ENCODE measurements at places on chromosomes 7 and 10. TPM values are rescaled to one million over a fixed set of nuclear protein-coding genes. Genes with fewer than 3 reads are reported as not detected.

DNA sequence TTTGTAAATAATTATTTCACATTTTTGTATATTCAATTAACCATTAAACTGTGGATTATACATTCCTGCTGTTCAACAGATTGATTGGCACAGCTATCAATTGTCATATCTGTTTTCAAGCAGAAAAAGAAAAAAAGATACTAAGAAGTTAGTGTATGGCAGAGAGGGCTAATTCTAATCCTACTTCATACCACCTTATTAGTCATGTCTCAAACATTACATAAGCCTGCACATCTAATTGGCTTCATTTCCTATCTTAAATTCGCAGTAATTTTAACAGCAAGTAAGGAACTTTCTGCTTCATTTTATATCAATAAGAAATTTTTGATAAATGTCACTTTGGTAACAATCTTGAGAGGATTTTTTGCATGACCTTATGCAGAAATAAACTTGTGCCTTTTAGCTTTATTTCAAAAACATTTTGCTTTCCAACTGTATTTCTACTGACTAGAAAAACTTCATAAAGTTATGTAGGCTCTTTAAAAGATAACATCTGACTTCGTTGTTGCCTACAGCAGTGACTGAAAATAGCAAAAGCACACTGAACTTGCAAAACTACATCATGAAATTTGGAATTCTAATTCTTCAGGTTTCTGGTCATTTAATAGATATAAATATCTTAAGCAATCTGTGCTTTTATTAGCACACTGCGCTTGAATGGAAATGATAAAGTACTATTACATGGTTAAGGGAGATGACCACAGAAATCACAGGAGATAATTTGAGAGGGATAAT is 111.5 kb downstream of the SEMA3C start:
- no peak for DNase-seq

GRCh38 chr7:98753989-98754479 is 115.8 kb downstream of the TMEM130 start:
- no peak for DNase-seq

DNA sequence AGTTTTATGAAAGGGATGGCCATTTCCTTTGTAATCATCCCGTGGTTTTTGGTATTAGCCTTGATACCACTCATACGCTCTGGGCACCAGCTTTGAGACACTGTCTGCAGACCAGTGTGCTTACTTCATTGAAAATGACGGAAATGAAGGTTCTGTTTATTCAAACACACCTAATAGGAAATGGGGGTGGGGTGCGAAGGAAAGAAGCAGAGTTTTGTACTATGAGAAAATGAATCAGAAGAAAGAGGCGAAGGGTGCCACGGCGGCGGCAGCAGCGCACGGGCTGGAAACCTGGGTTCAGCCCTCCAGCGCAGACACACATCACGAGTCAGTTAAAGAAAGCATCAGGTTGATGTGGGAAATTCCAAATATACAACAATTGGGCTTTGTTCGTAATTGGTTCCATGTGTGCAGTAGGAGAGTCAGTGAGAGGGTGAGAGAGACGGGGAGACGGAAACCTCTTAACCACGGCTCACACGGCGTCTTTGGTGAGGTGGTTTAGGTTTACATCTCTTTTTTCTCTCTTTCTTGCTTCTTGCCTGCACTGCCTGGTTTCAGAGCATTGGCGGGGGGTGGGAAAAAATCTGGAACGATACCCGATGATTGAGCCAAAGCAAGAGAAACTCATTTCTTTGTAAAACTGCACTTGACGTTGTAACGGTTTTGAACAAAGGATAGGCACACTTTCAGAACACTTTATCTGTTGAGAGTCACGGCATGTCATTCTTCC is 321.2 kb downstream of the FRMD4A start:
- DNase-seq: no peak

DNA sequence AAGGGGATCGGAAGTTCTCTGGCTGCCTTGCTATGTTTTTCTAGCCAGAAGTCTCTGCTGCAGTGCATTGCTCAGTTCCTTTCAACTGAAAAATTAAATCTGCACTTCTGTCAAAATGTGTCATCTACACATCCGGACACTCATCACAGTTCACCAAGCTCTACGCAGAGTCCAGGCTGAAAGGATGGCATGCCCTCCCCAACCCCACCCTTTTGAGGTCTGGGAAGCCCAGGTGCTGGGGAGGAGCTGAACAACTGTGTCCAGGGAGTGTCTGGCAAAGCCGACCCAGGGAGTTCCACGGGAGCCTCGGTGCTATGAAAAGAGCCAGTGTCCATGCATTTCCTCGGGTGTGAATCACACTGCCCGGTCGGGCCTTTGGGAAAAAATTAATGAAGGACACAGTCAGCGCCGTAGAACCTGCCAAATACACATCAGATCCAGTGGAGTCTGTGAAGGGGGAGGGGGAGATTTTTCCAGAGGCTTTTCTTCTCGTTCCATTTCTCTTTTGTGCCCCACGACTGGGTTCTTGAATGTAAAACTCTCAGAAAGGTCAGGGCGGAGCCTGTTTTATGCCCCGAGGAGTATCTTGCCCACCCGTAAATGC is 757 bp upstream of the PALS2 start:
- DNase-seq: peak; percentile 35

Gene HABP2
- total RNA-seq: 0.24 TPM

DNA sequence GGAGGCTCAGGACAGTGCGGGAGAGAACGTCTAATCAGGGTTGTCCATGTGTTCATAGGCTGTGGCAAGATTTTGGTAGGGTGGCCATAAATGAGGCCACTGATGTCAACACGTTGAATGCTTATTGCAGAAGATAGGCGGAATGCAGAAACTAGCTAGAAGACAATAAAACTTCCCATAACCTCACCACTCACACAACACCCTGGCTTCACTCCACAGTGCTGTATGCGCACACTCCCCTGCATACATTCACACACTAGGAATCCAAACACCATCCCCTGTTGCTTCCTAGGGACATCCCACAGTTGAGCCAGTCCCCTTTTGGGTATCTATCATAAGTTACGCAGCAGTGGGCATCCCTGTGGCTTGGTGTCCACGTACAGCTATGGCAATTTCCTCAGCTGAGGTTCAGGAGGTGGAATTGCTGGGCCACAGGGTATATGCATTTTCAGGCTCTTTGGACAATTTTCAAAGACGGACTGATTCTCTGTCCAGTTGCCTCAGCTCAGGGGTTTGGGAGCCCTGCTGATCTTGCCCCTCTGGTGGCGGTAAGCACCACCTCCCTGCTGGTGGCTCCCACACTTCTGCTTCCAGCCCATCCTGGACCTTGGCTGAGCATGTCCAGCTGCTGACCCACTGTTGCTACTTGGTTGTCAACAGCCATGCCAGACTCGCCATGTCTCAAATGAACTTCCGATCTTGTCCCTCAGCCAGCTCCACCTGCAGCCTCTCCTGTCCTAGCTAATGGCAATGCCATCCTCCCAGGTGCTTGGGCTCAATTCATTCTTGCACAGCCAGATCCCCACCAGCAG is 36.4 kb downstream of the CDH23 start:
- no peak for DNase-seq

DNA sequence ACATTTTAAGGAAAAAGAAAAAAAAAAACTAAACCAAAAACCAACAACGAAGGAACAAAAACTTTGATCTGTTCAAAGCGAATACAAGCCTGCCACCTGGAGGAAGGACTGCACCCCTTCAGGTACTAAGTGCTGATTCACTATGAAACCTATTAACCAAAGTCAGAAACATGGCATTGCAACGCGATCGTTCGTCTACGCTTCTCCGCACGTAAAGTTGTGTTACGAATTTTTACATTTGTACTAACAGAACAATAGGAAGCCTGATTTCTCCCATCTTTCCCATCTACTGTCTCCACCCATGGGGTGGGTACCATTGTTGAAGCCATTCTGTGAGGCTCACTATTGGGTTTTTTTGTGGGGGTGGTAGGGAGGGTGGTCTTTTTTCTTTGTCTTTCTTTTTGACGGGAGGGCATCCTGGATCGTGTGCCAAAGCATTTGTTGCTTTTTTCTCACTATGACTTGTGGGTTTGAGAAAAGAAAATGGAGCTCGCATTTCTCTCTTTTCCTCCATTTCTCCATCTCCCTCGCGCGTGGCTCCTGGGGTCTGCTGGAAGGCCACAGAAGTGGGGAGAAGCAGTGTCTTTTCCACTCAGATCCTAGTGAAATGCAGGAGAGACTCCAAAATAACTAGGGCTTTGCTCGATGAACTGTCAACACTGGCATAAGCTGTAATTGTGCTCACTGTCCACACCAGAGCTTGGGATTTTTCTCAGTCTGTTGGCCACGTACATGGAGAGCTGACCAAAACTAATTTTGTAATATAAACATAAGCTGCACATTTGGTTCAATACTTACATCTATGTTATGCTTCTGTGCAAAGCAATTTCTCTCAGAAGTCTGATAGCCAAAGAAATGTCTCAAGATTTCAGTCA is 100.9 kb upstream of the YAE1 start:
- no peak for DNase-seq

Gene MALRD1
- 1.1 TPM for total RNA-seq

GRCh38 chr10:100282907-100283306 is 3.6 kb downstream of the BLOC1S2 start:
- no peak for DNase-seq

GRCh38 chr7:1812509-1813393 is 142.7 kb downstream of the ELFN1 start:
- no peak for DNase-seq

Gene LIPF
- total RNA-seq: not detected

- DNase-seq: no peak
Observed at GRCh38 chr7:50497068-50497642, 47.0 kb upstream of the FIGNL1 start.

DNA sequence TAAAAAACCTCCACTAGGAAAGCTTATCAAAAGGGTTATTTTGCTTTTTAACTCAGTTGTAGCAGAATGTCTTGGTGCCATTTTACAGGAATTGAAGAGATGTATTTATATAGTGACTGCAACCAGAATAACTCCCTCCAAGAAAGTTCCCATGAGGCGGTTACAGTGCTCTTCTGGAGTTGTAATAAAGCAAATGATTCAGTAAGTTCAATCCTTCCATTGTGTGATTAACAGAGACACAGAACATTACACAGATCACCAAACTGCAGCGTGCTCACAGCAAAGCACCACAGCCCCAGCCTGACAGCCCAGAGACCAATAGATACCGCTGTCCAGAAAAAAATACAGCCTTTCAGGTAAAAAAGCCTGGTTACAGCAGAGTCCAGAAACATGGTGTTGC is 21.9 kb upstream of the CABCOCO1 start:
- no peak for DNase-seq

Gene TMEM139
- total RNA-seq: 16.1 TPM

- peak; percentile 34 for DNase-seq
Observed at GRCh38 chr7:108629651-108630400, 60.2 kb downstream of the DNAJB9 start.

DNA sequence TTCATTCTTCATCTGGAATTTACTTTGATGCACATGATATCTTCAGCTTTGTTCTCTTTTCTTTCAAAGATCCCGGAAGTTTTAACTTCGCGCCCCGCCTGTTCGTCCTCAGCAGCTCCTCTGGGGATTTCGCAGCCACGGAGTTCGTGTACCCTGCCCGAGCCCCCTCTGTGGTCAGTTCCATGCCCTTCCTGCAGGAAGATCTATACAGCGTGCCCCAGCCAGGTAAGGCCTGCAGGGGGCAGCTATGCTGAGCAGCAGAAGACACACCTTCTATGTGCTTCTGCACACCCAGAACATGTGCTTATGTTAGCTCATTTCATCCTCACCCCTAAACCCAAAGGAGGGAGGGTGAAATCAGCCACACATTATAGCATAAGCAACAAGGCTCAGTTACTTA is 79.7 kb upstream of the LYZL2 start:
- DNase-seq: no peak

- DNase-seq: peak; percentile 82
Observed at GRCh38 chr10:102678842-102679289, 34.6 kb downstream of the TRIM8 start.

Gene CHCHD1
- total RNA-seq: 28.0 TPM

GRCh38 chr7:132456418-132456817 is 119.9 kb downstream of the PLXNA4 start:
- DNase-seq: no peak

Gene AQP1
- 236 TPM for total RNA-seq

Gene CLDN15
- 2.2 TPM for total RNA-seq

GRCh38 chr10:50928190-50928552 is 42.7 kb upstream of the A1CF start:
- DNase-seq: no peak

DNA sequence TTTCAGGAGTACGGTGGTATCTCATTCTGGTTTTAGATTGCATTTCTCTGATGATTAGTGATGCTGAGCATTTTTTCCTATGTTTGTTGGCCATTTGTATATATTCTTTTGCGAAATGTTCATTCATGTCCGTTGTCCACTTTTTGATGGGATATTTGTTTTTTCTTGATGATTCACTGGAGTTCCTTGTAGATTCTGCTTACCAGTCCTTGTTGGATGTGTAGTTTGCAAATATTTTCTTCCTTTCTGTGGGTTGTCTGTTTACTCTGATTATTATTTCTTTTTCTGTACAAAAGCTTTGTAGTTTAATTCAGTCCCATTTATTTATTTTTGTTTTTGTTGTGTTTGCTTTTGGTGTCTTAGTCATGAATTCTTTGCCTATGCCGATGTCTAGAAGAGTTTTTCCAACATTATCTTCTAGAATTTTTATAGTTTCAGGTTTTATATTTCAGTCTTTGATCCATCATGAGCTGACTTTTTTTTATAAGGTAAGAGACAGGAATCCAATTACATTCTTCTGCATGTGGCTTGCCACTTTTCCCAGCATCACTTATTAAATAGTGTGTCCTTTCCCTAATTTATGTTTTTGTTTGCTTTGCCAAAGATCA is 320.5 kb downstream of the MAGI2 start:
- DNase-seq: no peak

Gene TMEM196
- not detected for total RNA-seq

Gene ZNF92
- total RNA-seq: 2.9 TPM

Gene IRF5
- total RNA-seq: 1.9 TPM

DNA sequence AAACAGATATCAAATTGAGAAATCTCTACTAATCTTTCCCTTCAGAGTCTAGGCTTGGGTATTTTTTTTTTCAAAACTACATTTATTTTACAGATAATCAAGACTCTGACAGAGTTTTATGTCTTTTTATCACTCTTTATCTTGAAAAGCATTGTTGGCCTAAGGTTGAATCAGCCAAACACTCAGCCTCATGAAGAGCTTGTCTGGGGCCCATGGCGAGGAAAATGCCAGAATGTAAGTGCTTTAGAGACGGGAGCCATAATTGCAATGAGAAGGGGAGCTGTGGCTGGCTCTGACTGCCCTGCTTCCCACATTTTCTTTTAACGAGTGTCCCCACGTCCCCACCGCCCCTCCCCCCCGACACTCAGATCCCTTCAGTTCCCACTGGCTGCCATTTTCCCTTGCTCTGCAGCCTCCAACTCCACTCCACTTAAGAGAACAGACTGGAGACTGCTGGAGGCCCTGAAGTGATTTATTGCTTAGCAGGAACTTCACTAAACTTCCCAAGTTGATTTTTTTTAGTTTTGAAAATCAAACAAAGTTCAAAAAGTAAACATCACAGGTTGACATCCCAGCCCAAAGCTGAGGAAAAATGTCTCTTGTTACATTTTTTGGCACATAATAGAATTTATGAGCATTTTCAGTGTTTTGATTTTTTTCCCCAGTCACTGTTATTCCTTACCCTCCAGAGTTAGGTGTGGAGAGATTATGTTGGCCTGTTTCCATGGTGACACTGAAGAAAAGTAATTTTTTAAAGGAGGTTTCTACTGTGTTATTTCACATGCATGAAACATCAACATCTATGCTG is 637.5 kb upstream of the GALNT17 start:
- no peak for DNase-seq

- peak; percentile 91 for DNase-seq
Observed at GRCh38 chr10:42866115-42866995, 83.8 kb downstream of the BMS1 start.

Data from Right ventricle myocardium superior (tissue), 1 donor.